CD4-positive, alpha-beta T cell (primary cell): ENCODE measurements at places on chromosomes 6 and 20. TPM values are rescaled to one million over a fixed set of nuclear protein-coding genes. Genes with fewer than 3 reads are reported as not detected.

C20orf204 gene
- total RNA-seq, result 6.4 TPM

FILIP1 gene
- total RNA-seq, result not detected

GSTA3 gene
- total RNA-seq, result not detected

EPPIN gene
- total RNA-seq, result not detected

ULBP3 gene
- 0.44 TPM for total RNA-seq

LY6G6D gene
- total RNA-seq, result not detected

PRSS16 gene
- 0.98 TPM for total RNA-seq

SLC35D3 gene
- not detected for total RNA-seq

DDR1 gene
- 6.6 TPM for total RNA-seq

NKAIN2 gene
- total RNA-seq, result not detected

HLA-F gene
- total RNA-seq, result 560 TPM

CPXM1 gene
- not detected for total RNA-seq

SLC32A1 gene
- not detected for total RNA-seq

OR2H2 gene
- not detected for total RNA-seq

HNF4A gene
- not detected for total RNA-seq

KIF25 gene
- total RNA-seq, result not detected

B4GALT5 gene
- total RNA-seq, result 3.2 TPM
